Epithelial cell of esophagus (primary cell): ENCODE measurements at places on chromosomes 2 and 18.

DNA sequence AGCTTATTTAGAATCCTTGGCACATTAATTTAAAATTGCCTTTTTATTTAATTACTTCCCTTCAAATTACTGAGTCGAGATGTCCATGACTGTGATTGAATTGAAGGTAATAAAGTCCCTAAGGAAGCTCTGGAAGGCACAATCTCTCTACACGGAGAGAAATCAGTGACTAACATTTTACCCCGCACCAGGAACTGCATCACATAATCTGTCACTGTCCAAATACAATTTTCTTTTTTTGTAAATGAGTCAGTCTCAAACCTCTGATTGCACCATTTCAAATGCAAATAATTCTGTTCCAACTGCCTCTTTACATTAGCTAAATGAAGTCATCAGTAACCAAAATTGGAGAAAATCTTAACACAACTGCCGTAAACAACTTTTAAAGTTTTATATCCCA lies 311.9 kb downstream of the CCDC178 start:
- DNase-seq: peak; percentile 47

DNA sequence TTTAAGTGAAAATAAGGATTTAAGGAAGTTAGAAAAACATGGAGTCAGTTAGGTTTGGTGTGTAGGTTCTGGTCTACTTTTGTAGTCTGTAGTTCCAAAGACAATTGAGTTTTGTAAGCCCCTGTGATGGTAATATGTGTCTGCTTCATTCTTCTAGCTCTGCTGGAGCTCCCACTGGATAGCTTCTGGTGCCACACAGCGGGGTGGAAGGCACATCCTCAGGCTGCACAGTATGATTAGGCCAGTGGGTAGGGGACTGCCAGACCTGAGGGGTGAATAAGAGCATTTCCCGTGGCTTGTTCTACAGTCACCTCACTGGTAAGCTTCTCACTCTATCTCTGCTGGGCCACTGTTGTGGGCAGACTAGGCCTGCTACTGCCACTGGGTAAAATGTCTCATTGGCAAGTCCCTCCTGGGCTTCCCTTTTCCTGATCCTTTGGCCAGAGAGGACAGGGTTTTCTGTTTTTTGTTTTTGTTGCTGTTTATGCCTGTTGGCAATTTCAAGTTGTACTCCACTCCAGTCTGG lies 44.5 kb downstream of the TMEM131 start:
- DNase-seq: peak; percentile 22

GRCh38 chr2:26743852-26744251 lies 20.2 kb upstream of the SLC35F6 start:
- no peak for DNase-seq

- no peak for DNase-seq
Measured at GRCh38 chr2:72442270-72442669, 294.6 kb upstream of the CYP26B1 start.

- no peak for DNase-seq
Measured at GRCh38 chr2:215434447-215435279, 1.2 kb downstream of the FN1 start.

GRCh38 chr2:134348239-134348638 lies 94.4 kb downstream of the MGAT5 start:
- no peak for DNase-seq

- no peak for DNase-seq
Measured at GRCh38 chr2:172427990-172428831, 825 bp downstream of the ITGA6 start.

GRCh38 chr2:178328037-178328436 lies 122.9 kb downstream of the PRKRA start:
- DNase-seq: no peak

GRCh38 chr2:102736110-102736409 lies 25.8 kb upstream of the TMEM182 start:
- no peak for DNase-seq

- DNase-seq: no peak
Measured at GRCh38 chr18:60746491-60746890, 373.9 kb upstream of the MC4R start.

DNA sequence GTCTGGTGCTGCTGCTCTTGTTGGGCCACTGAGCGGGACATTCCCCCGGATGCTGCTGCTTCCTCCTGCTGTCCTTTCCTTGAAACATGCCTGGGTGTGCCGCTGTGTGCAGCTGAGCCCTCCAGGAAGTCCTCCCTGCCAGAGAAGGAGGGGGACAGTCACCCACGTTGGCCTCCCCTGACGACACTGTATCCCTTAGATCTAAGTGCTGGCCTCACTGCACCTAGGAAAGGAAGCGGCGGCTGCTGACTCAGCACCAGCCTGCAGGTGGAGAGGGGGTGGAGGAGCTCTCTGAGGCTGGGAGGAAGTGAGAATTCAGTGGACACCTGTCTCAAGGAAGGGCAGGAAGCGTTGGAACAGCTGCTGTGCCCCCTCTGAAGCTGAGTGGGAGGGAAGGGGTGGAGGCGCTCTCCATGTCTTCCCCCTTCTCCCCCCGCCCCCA lies 239.8 kb downstream of the HAUS1 start:
- peak; percentile 60 for DNase-seq

- DNase-seq: no peak
Measured at GRCh38 chr2:189522435-189523151, 58.0 kb downstream of the SLC40A1 start.

DNA sequence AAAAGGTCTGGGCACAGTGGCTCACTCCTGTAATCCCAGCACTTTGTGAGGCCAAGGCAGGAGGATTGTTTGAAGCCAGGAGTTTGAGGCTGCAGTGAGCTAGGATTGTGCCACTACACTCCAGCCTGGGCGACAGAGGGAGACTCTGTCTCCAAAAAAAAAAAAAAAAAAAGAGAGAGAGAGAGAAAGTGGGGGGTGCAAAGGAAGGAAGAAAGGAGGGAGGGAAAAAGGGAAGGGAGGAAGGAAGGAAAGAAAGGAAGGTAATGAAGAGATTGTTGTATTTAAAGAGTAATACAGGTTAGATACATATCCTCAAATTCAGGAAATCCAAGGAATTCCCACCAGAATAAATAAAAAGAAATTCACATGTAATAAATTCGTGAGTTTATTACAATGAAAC lies 19.5 kb downstream of the C2orf81 start:
- no peak for DNase-seq

GRCh38 chr2:28252311-28252710 lies 140.3 kb upstream of the FOSL2 start:
- DNase-seq: no peak

GRCh38 chr2:120864981-120865380 lies 129.3 kb downstream of the GLI2 start:
- DNase-seq: no peak

DNA sequence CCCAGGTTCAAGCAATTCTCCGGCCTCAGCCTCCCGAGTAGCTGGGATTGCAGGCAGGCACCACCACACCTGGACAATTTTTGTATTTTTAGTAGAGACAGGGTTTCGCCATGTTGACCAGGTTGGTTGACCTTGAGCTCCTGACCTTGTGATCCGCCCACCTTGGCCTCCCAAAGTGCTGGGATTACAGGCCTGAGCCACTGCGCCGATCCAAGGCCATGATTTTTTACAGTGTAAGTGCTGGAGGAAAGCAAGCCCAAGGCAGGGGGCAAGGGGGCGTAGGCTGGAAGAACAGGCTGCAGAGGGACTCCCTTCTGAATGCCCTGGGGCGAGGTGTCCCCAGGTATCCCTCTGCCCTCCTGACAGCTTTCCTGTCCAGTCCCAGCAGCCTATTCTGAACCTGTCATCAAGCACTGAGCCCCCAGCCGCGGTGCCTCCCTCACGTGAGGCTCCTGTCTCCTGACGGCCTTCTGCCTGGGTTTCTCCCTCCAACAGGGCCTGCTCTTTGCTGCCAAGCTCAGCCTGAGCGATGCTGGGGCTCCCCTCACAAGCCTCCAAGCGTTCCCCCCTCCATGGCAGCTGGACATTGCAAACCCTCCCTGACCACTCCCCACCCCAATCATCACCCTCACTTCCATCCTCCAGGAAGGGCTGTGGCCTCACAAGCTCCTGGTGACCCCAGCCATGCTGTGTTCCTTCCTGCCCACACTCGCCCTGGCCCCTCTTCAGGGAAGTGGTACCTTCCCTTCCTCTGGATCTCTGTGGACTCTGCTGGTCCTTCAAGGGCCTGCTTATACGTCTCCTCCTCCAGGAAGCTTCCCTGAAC lies 37.6 kb downstream of the ZFP36L2 start:
- no peak for DNase-seq

DNA sequence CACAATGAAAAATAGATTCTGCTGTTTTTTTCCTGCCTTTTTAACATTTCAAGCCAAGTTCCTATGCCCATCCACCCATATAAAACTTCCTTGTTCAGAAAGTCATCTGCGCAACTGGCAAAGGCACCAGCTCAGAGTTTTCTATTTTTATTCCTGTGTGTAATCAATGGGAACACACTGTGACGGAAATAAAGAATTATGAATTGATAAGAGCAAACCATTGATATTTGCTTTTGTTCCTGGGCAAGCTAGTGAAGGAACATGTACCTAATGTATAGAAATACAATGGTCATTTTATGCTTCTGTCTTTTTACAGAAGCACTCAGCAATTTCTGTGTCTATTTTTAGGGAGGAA lies 30.8 kb upstream of the AAK1 start:
- no peak for DNase-seq

DNA sequence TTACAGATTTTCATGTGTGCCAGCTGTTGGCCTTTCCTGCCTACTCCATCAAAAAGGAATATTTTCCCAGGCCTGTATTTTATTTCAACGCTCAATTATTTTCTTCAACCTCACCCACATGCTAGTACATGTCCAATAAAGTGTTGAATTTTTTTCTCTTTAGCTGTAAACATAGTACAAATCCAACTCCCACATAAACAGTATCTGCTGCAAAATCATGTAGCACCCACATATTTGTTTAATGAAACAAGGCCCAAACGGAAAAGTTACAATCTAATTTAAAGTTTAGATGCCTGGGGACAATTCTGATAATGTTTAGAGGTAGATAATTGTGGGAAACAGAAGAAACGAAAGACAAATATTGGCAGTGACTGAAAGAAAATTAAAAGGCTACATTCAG lies 275.4 kb upstream of the ACVR2A start:
- peak; percentile 56 for DNase-seq

- no peak for DNase-seq
Measured at GRCh38 chr18:2906704-2907549, 60.1 kb downstream of the EMILIN2 start.

DNA sequence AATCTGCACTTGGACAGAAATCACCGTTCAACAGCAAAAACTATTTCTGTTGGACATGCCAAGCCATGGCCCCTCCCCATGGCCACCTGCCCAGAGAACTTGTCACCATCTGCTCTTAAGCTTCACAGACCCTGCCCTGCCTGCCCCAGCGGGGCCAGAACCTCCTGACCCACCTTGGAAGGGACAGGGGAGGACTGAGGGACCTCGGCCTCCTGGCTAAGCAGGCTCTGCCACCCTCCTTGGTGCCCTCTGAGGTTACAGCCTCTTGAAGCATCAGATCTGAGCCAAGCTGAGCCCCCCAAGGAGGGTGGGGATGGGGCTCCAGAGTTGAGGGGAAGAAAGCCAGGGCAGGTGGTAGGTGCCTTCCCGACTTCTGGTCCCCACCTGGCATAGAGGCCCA lies 6.5 kb downstream of the TEX261 start:
- no peak for DNase-seq

- no peak for DNase-seq
Measured at GRCh38 chr2:128573116-128573515, 254.4 kb upstream of the HS6ST1 start.

- peak; percentile 79 for DNase-seq
Measured at GRCh38 chr2:201798252-201798913, 8.0 kb upstream of the CDK15 start.

DNA sequence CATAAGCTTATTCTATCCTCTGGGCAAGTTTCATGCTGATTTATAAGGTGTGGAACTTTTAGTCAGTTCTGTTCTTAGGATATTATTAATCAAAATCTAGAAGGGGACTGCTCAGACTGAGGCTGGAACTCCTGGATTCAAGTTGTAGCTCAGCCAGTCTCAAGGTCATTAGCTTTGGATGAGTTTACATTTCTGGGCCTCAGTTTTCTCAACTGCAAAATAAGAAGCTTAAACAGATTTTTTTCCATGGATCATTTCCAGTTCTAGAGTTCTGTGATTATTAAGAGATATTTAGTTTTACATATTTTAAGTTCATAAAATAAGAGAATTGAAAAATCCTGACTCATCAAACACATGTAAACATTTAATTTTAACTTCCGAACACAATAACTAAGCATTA lies 442.5 kb upstream of the PKDCC start:
- DNase-seq: no peak

GRCh38 chr2:18860179-18860578 lies 270.8 kb upstream of the NT5C1B start:
- no peak for DNase-seq

- DNase-seq: no peak
Measured at GRCh38 chr2:140442319-140442718, 1662.1 kb upstream of the NXPH2 start.

DNA sequence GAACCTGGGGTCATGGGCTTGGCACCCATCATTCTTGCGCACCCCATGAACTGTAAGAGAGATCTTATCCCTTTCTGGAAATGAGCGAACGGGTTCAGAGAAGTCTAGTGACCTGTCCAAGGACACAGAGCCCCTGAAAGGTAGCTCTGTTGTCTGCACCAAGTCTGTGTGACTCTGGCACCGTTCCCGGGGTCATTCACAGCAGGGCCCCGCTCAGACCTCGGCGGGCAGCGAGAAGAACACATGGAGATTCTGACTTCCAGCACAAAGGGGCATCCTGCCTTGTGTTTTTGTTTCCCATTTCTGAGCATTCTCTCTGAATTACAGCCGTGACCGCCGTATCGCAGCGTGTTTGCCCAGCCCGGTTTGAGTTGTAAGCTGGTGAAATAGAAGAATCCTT lies 231.7 kb downstream of the KLHL29 start:
- no peak for DNase-seq

DNA sequence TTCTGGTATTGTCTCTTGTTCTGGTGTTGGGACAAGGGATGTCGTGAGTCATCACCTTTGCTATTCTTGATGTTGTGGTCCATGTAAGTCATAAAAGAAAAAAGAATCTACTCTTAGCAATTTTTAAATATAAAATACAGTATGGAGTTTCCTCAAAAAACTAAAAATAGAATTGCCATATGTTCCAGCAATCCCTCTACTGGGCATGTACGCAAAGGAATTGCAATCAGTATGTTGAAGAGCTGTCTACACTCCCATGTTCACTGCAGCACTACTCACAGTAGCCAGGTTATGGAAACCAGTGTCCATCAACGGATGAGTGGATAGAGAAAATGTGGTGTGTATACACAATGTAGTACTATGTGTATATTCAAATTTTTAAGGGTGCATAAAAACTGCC lies 10.9 kb upstream of the GNAL start:
- no peak for DNase-seq

- DNase-seq: no peak
Measured at GRCh38 chr2:158478237-158478636, 21.5 kb downstream of the PKP4 start.

- DNase-seq: no peak
Measured at GRCh38 chr2:217092710-217093379, 233.0 kb upstream of the TNP1 start.

- DNase-seq: no peak
Measured at GRCh38 chr2:174778085-174778981, 14.1 kb upstream of the CHRNA1 start.

- DNase-seq: no peak
Measured at GRCh38 chr18:32763293-32763692, 9.5 kb downstream of the KLHL14 start.

- no peak for DNase-seq
Measured at GRCh38 chr2:172021955-172022354, 22.2 kb downstream of the METAP1D start.

- DNase-seq: no peak
Measured at GRCh38 chr2:43057026-43057741, 169.2 kb downstream of the ZFP36L2 start.

- DNase-seq: peak; percentile 97
Measured at GRCh38 chr2:112811841-112812306, 24.7 kb downstream of the IL1B start.
